Activated naive CD8-positive, alpha-beta T cell treated with anti-CD3 and anti-CD28 coated beads for 36 hours (primary cell): ENCODE measurements at places on chromosomes 2 and 18. TPM values are rescaled to one million over a fixed set of nuclear protein-coding genes. Genes with fewer than 3 reads are reported as not detected.

Gene KCNK3
- total RNA-seq, result not detected

GRCh38 chr2:122023059-122023864 lies 267.8 kb downstream of the TSN start:
- H3K4me1 ChIP-seq, result no peaks in the 10 kb centered on the region
- no peak overlapping the region for H3K27ac ChIP-seq
- peaks cover 12% of the 10 kb centered on the region for H3K27me3 ChIP-seq
- H3K36me3 ChIP-seq, result no peaks in the 10 kb centered on the region

Gene NEU2
- not detected for total RNA-seq

DNA sequence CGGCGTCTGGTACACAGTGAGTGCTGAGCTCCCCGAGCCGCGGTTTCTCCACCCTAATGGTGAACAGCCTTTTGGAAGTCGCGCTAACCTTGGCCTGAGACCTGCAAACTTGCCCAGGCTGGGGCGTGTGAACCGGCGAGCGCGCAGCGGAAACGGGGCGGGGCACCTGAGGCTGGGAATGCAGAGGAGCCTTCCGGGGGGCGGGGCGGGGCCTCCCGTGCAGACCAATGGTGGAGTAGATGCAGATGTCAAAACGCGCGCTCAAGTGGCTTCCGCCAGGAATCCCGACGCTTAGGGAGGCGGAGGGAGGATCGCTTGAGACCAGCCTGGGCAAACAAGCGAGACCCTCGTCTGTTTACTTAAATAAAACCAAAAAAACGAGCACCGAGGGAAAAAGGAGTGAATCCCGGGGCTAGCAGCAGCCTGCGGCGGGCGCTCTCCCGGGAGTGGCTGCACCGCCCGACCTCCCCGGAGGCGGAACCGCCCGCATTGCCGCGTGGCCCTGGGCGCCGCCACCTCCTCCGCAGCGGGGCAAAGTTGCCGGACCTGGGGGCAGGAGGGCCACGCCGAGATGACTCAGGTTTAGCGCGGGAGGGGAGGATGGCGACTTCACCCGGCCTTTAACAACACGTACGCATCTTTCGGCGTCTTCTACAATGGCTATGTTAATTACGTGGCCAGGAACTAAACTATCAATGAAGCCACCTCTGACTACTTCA lies 2.2 kb upstream of the RRM2 start:
- H3K27ac ChIP-seq, result peak overlapping the region; percentile 99
- peaks cover 24% of the 10 kb centered on the region for H3K4me1 ChIP-seq
- peaks cover 14% of the 10 kb centered on the region for H3K27me3 ChIP-seq
- peak; percentile 95 for DNase-seq
- peaks cover 41% of the 10 kb centered on the region for H3K36me3 ChIP-seq

DNA sequence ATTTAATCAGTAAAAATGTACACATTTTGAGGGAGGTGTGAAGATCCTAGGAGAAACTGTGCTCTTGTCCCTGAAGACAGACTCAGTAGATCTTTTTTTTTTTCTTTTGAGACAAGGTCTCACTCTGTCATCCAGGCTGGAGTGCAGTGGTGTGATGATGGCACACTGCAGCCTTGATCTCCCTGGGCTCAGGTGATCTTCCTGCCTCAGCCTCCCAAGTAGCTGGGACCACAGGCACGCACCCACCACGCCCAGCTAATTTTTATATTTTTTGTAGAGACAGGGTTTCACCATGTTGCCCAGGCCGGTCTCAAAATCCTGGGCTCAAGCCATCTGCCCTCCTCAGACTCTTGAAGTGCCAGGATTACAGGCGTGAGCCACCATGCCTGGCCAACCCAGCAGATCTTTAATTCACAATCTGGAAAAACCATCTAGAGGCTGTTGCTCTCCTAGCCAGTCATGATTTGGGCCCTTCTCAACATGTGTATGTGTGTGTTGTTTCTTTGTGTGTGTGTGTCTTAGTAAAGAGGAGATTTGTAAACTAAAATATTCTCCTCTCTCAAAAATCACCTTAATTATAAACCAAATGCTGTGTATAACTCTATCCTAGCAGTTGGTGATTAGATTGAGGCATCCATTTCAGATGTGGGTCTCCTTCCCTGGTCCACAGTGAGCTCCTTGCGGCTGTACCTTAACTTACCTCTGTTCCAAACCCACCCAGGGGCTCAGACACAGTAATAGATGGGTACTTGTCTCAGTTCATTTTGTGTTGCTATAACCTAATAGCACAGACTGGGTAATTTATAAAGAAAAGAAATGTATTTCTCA lies 3.9 kb upstream of the MYCN start:
- DNase-seq, result no peak
- H3K27ac ChIP-seq, result no peak overlapping the region
- H3K27me3 ChIP-seq, result peaks cover 47% of the 10 kb centered on the region

Gene NEDD4L
- 14.4 TPM for total RNA-seq

GRCh38 chr2:144389151-144389929 lies 130.6 kb downstream of the ZEB2 start:
- H3K27me3 ChIP-seq, result no peaks in the 10 kb centered on the region
- H3K36me3 ChIP-seq, result peaks cover 3% of the 10 kb centered on the region
- H3K4me1 ChIP-seq, result peaks cover 5% of the 10 kb centered on the region

DNA sequence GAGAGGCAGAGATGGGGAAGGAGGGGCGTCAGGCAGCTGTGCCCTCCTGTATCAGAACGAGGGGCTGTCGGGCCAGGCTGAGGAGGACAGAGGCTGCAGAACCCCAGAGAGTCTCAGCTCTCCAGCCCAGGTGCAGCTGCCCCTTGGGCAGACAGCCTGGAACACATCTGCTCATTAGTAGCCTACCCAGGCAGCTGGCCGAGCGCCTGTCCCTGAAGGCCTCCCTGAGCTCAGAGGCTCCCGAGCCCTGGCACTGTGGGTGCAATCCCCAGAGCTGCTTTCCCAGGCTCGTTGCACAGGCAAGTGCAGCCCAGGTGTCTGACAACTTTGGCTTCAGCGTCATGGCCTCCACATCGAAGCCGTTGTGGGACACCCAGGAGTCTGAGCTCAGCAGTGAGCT lies 13.1 kb upstream of the TMEM185B start:
- DNase-seq, result no peak
- no peak overlapping the region for H3K4me3 ChIP-seq
- H3K27me3 ChIP-seq, result no peaks in the 10 kb centered on the region

DNA sequence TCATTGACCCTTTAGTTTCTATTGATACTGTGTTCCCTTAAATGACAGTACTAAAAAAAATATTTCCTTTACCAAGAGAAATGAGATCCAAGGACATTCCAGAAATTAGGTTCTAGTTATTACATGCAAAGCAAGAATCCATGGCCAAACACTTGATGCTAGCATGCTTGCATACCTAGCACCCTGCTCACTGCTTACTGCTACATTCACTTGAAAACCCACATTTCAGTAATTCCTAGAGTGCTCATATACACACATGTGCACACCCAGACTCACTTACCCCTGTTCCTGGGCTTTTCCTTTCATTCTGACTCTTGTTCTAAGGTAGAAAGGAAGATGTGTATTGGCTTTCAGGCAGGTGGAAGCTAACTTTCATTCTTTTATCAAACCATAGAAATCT lies 395.9 kb downstream of the THSD7B start:
- DNase-seq, result no peak
- no peak overlapping the region for H3K4me3 ChIP-seq
- no peaks in the 10 kb centered on the region for H3K36me3 ChIP-seq
- H3K27ac ChIP-seq, result no peak overlapping the region
- no peaks in the 10 kb centered on the region for H3K4me1 ChIP-seq
- no peaks in the 10 kb centered on the region for H3K27me3 ChIP-seq

Gene FRZB
- not detected for total RNA-seq

DNA sequence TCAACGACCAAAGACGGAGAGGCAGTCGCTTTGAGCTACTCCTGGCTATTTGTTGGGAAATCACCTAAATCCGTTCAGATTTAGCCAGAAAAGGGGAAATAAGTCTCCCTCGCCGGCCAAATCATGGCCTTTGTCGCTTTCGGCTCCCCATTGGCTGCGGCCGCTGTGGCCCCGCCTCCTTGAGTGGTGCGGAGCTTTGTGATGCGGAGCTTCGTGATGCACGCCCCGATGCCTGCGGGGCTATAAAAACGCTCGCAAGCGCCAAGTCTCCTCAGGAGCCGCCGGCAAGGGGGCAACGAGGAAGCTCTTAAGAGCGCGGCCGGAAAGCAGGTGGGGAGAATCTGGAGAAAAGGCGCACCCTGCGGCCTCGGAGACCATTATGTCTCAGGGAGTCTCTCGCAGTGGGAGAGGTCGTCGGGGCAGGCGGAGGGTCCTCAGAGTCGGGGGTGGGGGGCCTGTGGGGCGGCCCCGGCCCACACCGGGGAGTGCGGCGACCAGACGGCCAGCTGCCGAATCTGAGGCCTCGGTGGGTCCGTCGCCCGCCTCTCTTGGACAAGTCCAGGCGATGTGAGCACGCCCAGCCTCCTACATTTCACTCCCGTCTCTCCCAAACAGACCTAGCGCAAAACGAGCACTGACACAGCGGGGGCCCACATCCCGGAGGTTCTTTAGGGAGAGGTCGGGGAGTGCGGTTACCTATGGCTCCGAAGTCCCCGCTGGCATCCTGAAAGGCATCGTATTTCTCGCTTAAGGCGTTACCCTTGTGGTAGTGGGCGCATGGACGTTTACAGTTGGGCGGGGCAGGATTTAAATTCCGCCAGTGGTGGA lies at the start of gene CABYR:
Gene CABYR (plus strand): TSS at position 274 of the 828 bp plus-strand sequence. CDS start 4,053 bp downstream, outside the sequence.
- H3K27ac ChIP-seq, result peak within 1 kb of the TSS; percentile 70
- H3K4me3 ChIP-seq, result peak within 1 kb of the TSS; percentile 83
- H3K36me3 ChIP-seq, result peaks cover 6% of the 10 kb centered on the region
- peaks cover 14% of the 10 kb centered on the region for H3K4me1 ChIP-seq
- peaks cover 13% of the 10 kb centered on the region for H3K27me3 ChIP-seq

GRCh38 chr2:26035090-26035743 lies 1.3 kb downstream of the RAB10 start:
- peak overlapping the region; percentile 96 for H3K4me3 ChIP-seq
- peak overlapping the region; percentile 90 for H3K27ac ChIP-seq
- peaks cover 23% of the 10 kb centered on the region for H3K36me3 ChIP-seq
- DNase-seq, result no peak
- no peaks in the 10 kb centered on the region for H3K27me3 ChIP-seq

- no peak for DNase-seq
- no peak overlapping the region for H3K4me3 ChIP-seq
- no peaks in the 10 kb centered on the region for H3K27me3 ChIP-seq
- H3K4me1 ChIP-seq, result no peaks in the 10 kb centered on the region
These were observed 330.2 kb downstream of the DSC3 start for GRCh38 chr18:30712383-30712782.

- no peaks in the 10 kb centered on the region for H3K27me3 ChIP-seq
- no peaks in the 10 kb centered on the region for H3K36me3 ChIP-seq
- no peak overlapping the region for H3K27ac ChIP-seq
- no peak for DNase-seq
These were observed 216.9 kb downstream of the SH3RF3 start for GRCh38 chr2:109345653-109346480.

GRCh38 chr2:207184348-207184747 lies 18.6 kb upstream of the KLF7 start:
- peaks cover 2% of the 10 kb centered on the region for H3K36me3 ChIP-seq
- peaks cover 3% of the 10 kb centered on the region for H3K27me3 ChIP-seq
- no peak overlapping the region for H3K27ac ChIP-seq
- no peak overlapping the region for H3K4me3 ChIP-seq

- peak overlapping the region; percentile 89 for H3K27ac ChIP-seq
- H3K4me3 ChIP-seq, result peak overlapping the region; percentile 60
- H3K4me1 ChIP-seq, result peaks cover 72% of the 10 kb centered on the region
- peaks cover 5% of the 10 kb centered on the region for H3K36me3 ChIP-seq
These were observed 56.4 kb downstream of the ZFP36L2 start for GRCh38 chr2:43169987-43170386.

DNA sequence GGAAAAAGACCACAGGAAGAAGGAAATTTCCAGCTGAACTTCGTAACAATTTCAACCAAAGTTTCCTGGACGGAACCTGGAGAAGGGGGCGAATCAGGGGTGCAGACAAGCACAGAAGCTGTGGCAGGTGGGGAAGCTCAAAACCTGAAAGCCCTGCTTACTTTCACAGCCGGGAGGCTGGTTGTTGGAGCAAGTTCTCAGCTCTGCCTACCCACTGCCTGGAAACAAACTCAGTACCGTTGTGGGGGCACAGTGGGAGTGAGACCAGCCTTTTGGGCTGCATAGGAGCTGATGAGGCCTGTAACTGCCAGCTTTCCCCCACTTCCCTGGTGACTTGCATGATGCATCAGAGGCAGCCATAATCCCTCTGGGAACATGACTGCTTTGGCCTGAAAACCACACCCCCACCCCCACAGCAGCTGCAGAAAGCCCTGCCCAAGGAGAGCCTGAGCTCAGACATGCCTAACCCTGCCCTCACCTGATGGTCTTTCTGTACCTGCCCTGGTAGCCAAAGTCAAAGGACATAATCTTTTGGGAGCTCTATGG lies 207.0 kb upstream of the VWC2L start:
- no peak overlapping the region for H3K27ac ChIP-seq
- H3K4me1 ChIP-seq, result no peaks in the 10 kb centered on the region
- no peaks in the 10 kb centered on the region for H3K36me3 ChIP-seq
- no peak for DNase-seq

- DNase-seq, result no peak
- no peaks in the 10 kb centered on the region for H3K4me1 ChIP-seq
- no peak overlapping the region for H3K4me3 ChIP-seq
- no peaks in the 10 kb centered on the region for H3K36me3 ChIP-seq
- H3K27me3 ChIP-seq, result peaks cover 17% of the 10 kb centered on the region
These were observed 81.2 kb downstream of the MYO5B start for GRCh38 chr18:50113726-50114125.

Gene CPO
- total RNA-seq, result not detected

GRCh38 chr18:61896118-61896517 lies 3.3 kb upstream of the RNF152 start:
- DNase-seq, result no peak
- H3K27ac ChIP-seq, result no peak overlapping the region
- H3K4me3 ChIP-seq, result no peak overlapping the region
- H3K27me3 ChIP-seq, result peaks cover 60% of the 10 kb centered on the region

DNA sequence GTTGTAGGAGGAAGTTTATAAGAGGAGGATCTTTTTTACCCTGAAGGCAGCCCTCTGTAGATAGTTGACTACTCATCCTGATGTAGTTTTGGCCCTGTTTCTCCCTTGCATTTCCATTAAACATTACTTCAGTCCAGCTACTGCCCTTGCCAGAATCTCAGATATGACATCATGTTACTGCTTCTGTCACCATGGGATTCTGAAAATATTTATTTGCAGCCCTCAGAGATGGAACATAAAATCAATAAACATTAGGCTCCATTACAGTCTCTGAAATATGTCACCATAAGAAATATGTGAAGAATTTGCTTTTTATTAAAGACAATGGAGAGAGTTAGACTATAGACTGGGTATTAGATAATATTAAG lies 68.7 kb upstream of the STK39 start:
- no peak overlapping the region for H3K27ac ChIP-seq
- no peaks in the 10 kb centered on the region for H3K36me3 ChIP-seq
- no peaks in the 10 kb centered on the region for H3K4me1 ChIP-seq
- peaks cover 3% of the 10 kb centered on the region for H3K27me3 ChIP-seq

GRCh38 chr2:102514061-102514785 lies 41.2 kb downstream of the SLC9A4 start:
- peaks cover 3% of the 10 kb centered on the region for H3K36me3 ChIP-seq
- H3K4me1 ChIP-seq, result peaks cover 15% of the 10 kb centered on the region
- no peak for DNase-seq
- no peak overlapping the region for H3K27ac ChIP-seq
- peaks cover 18% of the 10 kb centered on the region for H3K27me3 ChIP-seq
- H3K4me3 ChIP-seq, result no peak overlapping the region

Gene SLC9A4
- total RNA-seq, result not detected
